ENCODE measurements at places on chromosomes 7 and 10. TPM values are rescaled to one million over a fixed set of nuclear protein-coding genes. Genes with fewer than 3 reads are reported as not detected.

The ACSM6 gene
- 0.07 TPM for polyA plus RNA-seq

The GFRA1 gene
- 0.22 TPM for polyA plus RNA-seq

The CPEB3 gene
- polyA plus RNA-seq = 1.8 TPM

- peak; percentile 60 for DNase-seq
Measured at GRCh38 chr10:104250371-104250770, 4.3 kb upstream of the GSTO1 start.

GRCh38 chr7:85516675-85517074 lies 329.8 kb upstream of the SEMA3D start:
- no peak for DNase-seq

DNA sequence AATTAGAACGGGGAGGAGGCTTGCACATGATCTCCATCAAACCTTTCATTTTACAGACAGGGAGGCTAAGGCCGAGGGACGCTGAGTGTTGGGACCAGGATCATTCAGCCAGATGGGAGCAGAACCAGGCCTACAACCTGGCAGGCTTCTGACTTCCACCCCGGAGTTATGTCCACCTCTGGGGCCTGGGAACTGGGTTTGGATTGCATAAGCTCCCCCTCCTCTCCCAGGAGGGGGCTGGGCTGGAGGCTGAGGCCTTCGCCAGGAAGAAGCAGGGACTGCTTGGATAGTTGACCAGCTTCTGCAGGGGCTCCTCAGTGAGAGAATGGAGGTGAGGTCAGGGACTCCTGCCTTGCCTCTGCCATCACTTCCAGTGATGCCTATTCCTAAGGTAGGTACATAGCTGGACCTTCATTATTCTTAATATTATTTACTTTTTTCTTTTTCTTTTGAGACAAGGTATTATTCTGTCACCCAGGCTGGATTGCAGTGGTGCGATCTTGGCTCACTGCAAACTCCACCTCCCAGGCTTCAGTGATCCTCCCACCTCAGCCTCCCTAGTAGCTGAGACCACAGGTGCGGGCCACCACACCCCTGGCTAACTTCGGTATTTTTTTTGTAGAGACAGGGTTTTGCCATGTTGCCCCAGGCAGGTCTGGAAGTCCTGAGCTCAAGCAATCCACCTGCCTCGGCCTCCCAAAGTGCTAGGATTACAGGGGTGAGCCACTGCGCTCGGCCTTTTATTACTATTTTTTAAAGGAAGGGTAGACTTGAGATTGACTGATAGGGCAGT lies 1.3 kb downstream of the SNX10 start:
- DNase-seq = no peak

DNA sequence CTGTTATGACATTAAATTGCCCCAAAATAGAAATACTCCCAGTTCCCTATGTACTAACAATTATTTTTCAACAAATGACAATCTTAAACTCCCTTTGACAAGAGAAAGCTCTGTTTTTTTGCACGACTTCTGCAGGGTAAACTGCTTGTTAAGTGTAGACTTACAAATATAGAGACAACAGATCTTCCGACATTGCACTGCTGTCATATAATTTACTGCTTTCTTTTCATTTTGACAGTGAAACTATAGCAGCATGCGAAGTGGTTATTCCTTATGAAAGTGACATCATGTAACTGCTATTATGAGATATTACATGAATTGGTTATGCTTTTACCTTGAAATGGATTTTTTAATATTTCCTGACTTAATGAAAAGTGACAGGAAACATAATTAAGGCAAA lies 659.9 kb downstream of the SDK1 start:
- no peak for DNase-seq

DNA sequence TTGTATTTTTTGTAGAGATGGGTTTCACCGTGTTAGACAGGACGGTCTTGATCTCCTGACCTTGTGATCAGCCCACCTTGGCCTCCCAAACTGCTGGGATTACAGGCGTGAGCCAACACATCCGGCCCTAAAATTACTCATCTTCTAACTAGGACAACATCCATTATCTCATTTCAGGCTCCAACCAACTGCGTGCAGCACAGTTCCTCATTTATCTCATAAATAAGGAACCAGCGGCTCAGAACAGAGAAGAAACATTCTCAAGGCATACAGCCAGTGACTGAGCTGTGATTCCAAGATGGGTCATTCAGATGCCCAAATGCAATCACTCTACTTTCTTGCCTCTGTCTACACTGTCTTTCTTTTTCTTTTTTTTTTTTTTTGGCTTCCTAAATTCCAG lies 356.1 kb downstream of the ELMO1 start:
- no peak for DNase-seq

All from small intestine (tissue), 16 donors.